ENCODE measurements at places on chromosomes 6 and 20.
A peak's percentile ranks its signal among the peaks of the same experiment; 100 is the strongest.

GRCh38 chr20:39605908-39606307 lies 643.8 kb downstream of the DHX35 start:
- no peak for DNase-seq

GRCh38 chr6:15160812-15161211 lies 85.1 kb upstream of the JARID2 start:
- DNase-seq, result no peak

DNA sequence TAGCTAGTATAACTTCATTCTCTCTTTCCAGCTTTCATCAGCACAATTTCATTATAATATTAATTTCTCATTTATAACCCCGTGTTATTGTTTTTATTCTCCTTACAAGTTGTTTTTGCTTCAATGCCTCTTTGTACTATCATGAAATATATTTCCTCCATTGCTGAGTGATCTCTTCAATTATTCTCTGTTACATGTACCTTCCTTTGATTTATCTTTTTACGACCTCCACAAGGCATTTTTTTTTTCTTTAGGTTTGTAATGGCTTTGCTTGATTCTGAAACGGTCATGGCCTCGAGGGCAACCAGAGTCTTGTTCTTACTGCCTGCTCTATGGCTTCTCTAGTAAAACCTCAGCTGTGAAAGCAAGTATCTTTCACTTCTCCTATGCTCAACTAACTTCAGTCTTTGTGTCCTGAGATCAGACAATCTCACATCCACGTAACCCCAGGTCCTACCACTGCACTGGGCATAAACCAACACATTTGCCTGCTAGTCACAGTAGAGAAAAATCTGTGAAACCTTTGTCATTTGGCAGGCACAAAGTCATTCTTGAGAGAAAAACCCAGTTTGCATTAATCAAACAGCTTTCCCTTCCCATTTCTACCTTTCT lies 119.9 kb downstream of the UST start:
- no peak for DNase-seq

GRCh38 chr6:45537539-45537938 lies 159.8 kb upstream of the SUPT3H start:
- no peak for DNase-seq

GRCh38 chr6:149202952-149203351 lies 114.6 kb upstream of the TAB2 start:
- DNase-seq, result no peak

DNA sequence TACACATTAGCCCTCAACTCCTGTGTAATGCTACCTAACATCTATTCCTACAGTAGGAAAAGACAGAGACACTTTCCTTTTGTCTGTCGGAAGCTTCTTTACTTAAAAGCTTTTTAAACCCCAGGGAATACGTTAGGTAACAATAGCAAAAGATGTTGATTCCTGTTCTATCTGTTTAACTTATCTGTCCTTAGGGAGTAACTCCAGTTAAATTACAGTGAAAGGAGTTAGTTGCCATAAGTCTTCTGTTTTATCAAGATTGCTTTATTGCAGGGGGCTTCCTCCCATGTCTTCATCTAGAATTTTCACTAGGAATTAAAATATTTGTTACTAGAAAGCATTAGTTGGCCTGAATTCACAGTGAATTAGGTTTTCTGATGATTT lies 26.2 kb downstream of the TOP1 start:
- no peak for DNase-seq

- DNase-seq, result peak; percentile 86
Observed at GRCh38 chr20:36883977-36884535, 8.1 kb downstream of the TLDC2 start.

DNA sequence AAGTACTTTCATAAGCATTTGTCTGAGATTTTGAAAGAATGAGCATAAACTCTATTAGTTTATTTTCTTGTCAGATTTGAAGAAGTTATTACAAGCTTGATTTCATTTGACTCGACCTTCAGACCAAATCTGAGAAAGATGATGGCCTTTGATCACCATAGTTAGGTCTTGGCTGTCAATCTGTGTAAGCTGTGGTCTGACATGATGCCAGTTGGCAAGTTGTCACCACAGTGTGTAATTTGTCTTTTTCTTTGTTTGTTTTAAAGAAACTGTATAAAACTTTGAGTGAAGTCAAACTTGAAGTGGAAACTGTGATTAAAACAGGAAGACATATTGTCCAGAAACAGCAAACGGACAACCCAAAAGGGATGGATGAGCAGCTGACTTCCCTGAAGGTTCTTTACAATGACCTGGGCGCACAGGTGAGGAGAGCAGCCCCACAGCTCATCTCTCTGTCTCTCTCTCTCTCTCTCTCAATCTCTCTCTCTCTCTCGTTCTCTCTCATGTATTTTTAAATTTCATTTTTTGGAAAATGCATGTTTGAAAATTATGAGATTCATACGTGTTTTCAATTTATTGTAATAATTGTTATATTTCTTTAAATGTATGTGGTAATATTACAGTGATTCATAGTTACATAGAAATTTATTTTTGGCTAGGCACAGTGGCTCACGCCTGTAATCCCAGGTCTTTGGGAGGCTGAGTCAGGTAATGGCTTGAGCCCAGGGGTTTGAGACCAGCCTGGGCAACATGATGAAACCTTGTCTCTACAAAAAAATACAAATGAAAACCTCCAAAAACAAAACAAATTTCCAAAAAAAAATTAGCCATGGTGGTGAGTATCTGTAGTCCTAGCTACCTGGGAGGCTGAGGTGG lies 208.1 kb downstream of the UTRN start:
- no peak for DNase-seq

GRCh38 chr6:108947114-108947854 lies 99.1 kb downstream of the ARMC2 start:
- peak; percentile 62 for DNase-seq

DNA sequence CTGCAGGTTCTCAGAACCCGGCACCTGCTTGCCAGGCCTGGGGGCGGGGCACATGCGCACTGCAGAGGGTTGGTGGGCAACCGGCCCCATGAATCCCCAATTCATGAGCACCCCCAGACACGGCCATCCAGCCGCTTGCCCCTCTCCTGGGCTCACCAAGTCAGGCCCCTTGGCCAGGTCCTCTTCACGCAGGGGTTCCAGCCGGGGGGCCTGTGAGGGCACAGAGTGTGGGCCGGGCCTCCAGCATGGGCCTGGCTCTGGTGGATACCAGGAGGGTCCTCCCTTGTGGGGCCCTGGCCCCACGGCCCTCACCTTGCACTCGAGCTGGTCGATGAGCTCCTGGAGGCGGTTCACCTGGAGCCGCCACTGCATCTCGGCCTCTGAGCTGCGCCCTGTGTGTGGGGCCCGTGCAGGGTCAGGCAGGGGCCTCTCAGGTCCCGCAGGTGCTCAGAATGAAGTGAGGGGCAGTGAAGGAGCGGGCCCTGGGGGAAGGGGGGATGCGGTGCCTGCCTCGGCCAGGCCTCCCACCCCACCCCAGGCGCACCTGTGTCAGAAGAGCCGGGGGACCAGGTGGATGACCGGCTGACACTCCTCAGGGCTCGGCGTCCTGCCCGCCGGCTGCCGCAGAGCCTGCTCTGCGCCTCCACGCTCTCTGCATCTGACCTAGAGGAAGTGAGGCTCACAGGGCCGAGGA lies 2.6 kb upstream of the C20orf144 start:
- DNase-seq, result no peak

DNA sequence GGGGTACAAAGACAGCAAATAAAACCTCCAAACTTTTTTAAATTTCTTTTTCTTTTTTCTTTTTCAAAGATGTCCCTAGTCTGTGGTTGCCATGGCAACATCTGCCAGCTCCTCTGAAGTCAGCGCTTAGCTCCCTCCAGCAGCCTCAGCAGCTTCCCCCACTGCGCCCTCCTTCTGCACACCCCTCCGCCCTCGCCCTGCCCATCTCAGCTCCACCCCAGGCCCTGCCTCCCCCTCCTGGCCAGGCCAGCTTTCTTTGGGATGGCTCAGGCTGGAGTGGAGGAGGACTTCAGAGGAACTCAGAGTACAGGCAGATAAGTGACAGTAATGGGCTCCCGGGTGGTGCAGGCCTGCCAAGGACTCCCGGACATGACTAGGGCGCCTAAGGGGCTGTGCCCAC lies 104.6 kb downstream of the LRFN2 start:
- no peak for DNase-seq

- no peak for DNase-seq
Observed at GRCh38 chr6:72748759-72749158, 126.9 kb downstream of the KCNQ5 start.

DNA sequence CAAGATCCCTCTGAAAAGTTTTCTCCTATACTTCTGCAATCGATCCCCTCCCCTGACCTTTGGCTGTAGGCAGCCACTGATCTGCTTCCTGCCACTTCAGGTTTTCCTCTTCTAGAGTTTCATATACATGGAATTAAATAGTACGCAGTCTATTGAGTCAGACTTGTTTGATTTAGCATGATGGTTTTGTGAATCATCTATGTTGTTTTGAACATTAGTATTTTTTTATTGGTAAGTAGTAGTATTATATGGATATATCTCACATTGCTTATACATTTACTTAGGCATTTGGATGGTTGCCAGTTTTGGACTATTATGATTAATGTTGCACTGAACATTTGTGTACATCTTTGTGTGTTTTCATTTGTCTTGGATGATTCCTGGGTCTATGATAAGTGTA lies 518.0 kb downstream of the CD109 start:
- no peak for DNase-seq

- peak; percentile 44 for DNase-seq
Observed at GRCh38 chr6:135479601-135480000, 17.9 kb downstream of the AHI1 start.

- DNase-seq, result peak; percentile 84
Observed at GRCh38 chr6:110181131-110182030, 1.2 kb downstream of the CDC40 start.

DNA sequence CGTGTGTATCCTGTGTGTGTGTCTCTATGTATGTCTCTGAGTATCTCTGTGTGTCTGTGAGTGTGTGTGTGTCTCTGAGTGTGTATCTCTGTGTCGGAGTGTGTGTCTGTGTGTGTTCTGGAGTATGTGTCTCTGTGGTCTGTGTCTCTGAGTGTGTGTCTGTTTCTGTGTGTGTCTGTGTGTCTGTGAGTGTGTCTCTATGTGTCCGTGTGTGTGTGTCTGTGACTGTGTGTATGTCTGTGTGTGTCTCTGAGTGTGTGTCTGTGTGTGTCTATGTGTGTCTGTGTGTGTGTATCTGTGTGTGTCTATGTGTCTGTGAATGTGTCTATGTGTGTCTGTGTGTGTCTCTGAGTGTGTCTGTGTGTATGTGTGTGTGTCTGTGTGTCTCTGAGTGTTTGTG lies 73.4 kb downstream of the SRC start:
- no peak for DNase-seq

GRCh38 chr20:45449528-45449927 lies 20.0 kb upstream of the WFDC2 start:
- no peak for DNase-seq

DNA sequence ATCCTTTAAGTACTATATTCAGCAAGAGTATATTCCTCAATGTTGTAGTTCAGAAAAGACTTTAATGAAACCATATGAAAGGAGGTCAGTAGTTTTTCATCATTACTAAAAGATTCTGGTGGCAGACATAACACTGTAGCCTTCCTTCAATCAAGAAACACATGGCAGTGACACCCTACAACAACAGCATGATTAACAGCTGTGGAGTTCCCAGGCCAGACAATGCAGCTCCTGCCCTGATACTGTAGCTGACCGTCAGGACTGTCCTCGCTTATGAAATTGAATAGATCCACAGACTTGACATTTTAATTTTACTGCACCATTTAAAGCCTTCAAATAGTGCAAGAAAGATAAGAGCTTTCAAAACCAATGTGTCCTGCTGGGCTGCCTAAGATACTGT lies 43.6 kb downstream of the USP45 start:
- no peak for DNase-seq

GRCh38 chr6:149895833-149896271 lies 2.1 kb downstream of the RAET1E start:
- DNase-seq, result peak; percentile 26

GRCh38 chr20:33181482-33182093 lies 13.6 kb downstream of the BPIFA2 start:
- DNase-seq, result no peak

- DNase-seq, result no peak
Observed at GRCh38 chr20:15251171-15251570, 913.8 kb upstream of the FLRT3 start.

- DNase-seq, result peak; percentile 18
Observed at GRCh38 chr20:45036044-45036755, 64.7 kb downstream of the KCNS1 start.

GRCh38 chr6:148828047-148828446 lies 81.2 kb downstream of the UST start:
- no peak for DNase-seq

DNA sequence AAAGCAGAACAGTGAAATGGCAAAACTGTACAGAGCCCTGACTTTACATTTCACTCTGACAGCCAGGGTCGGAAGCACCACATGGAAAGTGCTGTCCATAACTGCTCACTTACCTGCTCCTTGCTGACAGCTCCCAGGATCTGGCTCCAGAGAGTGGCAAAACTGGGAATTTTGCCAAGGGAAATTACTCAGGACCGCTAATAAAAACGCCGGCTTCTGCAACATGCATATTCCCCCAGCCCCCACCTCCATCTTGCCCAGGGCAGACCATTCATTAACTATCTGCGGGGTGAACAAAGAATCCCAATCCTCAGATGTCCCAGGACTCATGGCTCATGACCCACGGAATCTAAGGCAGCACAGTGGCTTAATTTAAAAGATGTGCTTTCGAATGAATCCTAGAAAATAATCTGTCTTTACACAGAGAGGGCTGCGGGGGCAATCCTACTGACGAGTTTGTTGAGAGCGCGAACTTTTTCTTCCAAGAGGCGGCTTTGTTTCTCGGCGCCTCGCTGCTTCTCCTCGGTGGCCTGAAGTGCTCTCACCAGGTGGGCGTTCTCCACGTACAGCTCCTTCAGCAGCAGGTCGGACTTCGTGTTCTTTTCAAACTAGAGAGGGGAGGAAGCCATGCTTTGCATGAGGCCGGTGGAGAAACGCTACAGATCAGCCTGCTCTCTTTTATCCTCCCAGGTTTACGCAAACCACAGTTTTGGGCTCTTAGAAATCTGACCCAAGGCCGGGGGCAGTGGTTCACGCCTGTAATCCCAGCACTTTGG lies 45.8 kb downstream of the GINS1 start:
- no peak for DNase-seq

DNA sequence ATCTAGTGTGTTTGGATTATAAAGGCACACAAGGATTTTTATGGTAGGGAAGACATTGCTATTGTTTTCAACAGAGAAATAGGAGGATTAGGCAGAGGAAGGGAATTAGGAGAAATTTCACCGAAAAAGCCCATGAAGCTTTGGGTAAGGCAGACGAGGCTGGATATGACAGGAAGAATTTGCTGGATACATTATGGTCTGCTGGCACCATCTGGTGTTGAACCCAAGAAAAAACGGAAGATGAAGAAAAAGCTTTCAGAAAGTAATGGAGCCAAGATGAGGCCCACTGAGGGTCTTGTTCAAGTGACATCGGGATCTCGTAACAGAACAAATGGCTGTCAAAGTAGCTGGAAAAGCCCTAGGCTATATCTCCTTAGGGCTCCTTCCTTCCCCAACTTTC lies 56.5 kb downstream of the OR2J2 start:
- no peak for DNase-seq
